AG10803 (cell line): ENCODE measurements at places on chromosomes 5 and 9.

DNA sequence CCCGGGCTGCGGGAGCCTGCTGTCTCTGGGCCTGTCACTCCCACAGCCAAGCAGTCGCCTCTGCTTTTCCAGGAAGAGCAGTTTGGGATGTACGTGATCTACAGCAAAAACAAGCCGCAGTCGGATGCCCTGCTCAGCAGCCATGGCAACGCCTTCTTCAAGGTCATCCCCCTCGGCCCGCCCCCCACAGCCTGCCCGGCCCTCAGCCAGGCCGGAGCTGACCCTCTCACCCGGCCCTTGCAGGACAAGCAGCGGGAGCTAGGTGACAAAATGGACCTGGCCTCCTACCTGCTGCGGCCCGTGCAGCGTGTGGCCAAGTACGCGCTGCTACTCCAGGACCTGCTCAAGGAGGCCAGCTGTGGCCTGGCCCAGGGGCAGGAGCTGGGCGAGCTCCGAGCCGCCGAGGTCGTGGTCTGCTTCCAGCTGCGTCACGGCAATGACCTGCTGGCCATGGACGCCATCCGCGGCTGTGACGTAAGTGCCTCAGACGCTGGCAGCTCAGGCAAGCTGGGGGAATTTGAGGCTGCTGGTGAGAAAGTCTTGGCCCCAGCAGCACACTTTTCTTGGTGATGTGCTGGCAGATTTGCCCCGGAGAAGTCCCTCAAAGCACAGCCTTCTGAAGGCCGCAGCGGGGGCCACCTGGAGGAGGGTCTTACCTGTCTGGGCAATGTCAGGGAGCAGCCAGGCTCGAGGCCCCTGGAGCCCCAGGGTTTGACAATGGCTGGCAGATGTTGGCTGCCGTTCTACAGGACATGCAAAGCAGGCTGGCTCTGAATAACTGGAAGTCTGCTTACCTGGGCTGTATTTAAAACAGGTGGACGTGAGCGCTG is 20.1 kb upstream of the LRRC14B start:
- DNase-seq, result no peak

GRCh38 chr9:35134920-35135319 is 19.3 kb upstream of the ATOSB start:
- DNase-seq, result no peak

DNA sequence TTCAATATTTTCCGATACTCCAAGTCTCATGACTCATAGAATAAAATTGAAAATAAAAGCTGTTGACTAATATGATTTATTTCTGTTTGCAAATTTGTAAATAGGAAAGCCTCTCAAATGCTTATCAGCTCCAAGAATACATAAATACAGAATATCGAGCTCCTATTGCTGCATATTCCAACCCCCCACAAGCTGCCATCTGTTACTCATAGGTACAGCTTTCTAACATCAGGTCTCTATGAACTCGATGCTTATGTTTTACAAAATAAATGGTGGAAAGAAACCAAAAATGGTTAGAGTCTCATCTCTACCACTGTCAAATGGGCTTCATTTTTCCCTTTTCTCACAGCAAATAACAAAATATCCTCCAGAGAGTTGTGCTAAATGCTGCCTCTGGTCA is 631.6 kb upstream of the CDH18 start:
- no peak for DNase-seq

- DNase-seq, result no peak
Observed at GRCh38 chr5:132177691-132178149, 49.9 kb downstream of the P4HA2 start.

GRCh38 chr5:72179816-72180440 is 72.7 kb downstream of the MAP1B start:
- peak; percentile 31 for DNase-seq

GRCh38 chr5:39933061-39933460 is 508.3 kb upstream of the DAB2 start:
- no peak for DNase-seq

GRCh38 chr9:130172161-130172857 is at the start of gene NCS1:
TSS of gene NCS1 (plus strand) at chr9:130172404. CDS start at chr9:130172664, 260 bp downstream.
- peak; percentile 65 for DNase-seq

GRCh38 chr9:18331808-18332209 is 142.1 kb upstream of the ADAMTSL1 start:
- DNase-seq, result no peak

DNA sequence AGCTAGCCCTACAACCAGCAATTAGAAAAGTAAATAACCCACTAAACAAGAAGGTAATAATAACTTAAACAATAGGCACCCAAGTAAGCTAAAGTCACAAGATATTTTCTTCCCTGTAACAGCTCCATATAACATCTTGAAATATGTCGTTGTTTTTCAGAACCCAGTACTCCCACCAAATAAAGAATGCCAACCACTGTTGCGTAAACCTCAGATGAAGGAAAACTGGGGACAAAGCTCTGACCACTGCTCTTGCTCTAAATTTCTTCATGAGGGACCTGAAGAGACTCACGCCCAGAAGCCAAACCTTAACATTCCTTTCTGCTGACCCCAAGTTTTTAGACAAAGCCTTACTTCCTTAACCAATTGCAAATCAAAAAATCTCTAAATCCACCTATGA is 267.7 kb upstream of the GAS1 start:
- no peak for DNase-seq

DNA sequence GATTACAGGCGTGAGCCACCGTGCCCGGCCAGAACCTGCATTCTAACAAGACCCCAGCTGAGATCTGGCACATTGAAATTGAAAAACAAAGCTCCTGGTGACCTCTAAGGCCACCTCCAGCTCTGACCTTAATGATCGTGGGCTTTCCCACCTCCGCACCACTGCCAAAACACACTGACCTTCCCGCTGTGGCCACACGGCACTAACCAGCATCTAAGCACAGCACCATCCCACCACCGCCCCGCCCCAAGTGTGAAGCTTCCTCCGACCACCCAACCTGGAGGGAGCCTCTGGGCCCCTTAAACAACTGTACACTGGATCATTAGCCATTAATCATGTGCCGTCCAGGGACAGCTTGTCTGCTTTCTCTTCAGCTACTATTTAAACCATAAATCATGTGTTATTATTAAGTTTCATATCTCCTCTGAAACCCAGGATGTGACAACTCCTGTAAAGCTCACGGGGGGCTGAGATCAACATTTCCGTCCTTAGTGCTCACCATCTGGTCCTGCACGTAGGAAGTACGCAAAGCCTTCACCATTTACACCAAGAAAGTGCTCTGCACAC is 80.6 kb downstream of the COL23A1 start:
- DNase-seq, result no peak

- DNase-seq, result no peak
Observed at GRCh38 chr5:109155625-109156024, 254.1 kb downstream of the PJA2 start.

DNA sequence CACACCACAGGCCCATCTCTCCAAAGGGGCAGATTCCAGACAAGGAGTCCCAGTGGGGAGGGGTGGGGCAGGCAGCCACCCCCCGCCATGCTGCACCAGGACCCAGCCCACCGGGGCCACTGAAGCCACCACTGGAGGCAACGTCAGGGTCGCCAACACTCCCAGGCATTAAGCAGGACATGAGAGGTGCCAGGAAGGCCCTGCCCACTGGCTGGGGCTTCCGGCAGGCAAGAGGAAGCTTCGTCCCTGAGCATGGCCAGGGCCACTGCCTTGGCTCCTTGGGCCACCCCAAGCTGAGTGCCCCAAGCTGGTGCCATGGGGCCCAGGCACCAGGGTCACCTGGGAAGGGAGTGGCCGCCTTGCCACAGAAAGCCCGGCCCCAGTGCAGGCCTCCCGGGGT is 17.5 kb downstream of the KCNT1 start:
- DNase-seq, result no peak

GRCh38 chr5:37664551-37664950 is 175.3 kb downstream of the GDNF start:
- DNase-seq, result no peak

DNA sequence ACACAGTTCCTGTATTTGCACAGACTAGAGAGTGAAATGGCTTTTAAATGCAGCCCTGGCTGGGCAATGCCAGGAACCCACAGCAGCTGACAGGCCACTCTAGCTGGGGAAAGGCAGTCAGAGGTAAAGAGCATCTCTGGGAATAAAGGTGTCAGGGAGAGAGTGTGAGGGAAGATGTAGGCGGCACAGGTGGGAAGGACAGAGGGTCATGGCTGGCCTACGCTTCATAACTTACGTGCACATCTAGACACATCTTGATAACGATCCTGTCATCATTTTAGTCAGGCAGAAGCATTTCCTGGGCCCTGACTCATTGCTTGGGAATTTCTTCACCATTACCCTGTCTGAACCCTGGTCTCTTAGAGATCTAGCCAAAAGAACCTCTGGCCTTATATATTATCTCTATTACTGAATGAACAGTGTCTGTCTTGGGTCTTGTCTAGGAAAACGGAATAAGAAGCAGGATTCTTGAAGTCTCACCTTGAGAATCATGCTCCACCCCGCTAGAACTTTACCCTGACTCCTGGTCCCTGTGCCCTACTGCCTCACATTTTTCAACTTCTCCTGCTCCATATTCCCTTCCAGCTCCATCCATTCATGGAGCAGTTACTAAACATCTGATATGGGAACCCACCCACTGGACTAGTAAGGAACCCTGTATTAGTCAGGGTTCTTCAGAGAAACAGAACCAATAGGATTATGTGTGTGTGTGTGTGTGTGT is 106.4 kb upstream of the ELL2 start:
- peak; percentile 90 for DNase-seq

DNA sequence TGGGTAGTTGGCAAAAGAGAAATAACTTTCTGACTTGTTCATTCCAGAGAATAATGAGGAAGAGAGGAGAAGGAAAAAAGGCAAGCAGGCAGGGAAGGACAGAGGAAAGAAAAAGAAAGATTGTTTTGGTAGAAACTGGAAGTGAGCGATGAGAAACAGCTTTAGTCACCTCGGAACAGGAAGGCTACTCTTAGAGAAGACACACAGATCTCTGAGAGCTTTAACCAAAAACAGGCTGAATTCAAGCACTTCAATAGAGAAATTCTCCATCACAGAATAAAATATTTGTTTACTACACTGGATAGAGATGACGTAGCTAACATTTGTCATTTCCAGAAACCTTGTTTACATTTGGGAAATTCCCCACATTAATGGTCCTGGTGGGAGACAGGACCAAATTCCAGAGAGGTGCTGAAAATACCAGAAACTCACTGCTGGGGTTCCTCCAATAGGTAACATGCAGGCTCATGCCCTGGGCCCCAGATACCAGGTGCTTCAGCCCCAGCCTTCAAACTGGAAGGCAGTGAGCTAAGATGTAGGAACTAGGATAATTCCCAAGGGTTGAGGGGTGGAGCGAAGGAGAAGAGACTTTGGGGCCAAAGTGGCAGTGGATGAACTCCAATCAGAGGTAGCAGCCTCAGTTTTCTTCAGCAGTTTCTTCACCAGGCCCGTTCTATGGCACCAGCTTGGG is 227.7 kb upstream of the GRAMD2B start:
- no peak for DNase-seq

DNA sequence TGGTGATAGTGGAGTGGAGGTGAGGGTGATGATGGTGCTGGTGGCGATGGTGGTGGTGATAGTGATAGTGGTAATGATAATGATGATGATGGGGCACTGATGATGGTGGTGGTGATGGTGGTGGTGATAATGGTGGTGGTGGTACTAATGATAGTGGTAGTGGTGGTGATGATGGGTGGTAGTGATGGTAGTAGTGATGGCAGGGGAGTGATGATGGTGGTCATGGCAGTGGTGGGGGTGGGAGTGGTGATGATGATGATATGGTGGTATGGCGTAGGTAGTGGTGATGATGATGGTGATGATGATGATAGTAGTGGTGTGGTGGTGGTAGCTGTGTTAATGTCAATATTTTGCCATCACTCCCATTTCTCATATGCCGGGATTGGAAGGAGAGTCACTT is 44.5 kb upstream of the ORM1 start:
- no peak for DNase-seq

GRCh38 chr5:179288101-179288808 is 57.0 kb downstream of the ADAMTS2 start:
- no peak for DNase-seq

GRCh38 chr9:109542922-109543321 is 44.8 kb upstream of the PTPN3 start:
- peak; percentile 16 for DNase-seq

DNA sequence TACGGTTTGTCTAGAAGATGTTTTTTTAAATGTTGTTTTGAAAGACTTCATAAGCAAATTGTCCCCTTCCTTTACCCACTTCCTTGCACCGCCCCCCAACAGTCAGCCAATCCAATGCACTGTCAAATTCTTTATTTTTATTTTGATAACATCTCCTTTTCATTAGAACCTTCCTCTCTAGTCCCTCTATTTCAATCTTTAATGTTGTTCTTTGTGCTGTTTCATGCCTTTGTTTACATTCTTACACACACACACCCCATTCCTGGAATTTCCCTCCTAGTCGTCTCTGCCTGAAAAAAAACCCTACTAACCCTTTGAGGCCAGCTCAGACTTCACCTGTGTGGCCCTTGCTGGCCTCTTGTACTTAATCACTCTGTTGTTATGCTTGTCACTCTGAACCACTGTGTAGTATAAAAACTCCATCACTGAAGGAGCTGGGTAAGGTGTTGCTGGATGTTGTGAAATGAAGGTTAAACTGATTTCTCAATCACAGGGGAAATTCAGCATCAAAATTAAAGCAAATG is 133.4 kb downstream of the UGCG start:
- peak; percentile 72 for DNase-seq

DNA sequence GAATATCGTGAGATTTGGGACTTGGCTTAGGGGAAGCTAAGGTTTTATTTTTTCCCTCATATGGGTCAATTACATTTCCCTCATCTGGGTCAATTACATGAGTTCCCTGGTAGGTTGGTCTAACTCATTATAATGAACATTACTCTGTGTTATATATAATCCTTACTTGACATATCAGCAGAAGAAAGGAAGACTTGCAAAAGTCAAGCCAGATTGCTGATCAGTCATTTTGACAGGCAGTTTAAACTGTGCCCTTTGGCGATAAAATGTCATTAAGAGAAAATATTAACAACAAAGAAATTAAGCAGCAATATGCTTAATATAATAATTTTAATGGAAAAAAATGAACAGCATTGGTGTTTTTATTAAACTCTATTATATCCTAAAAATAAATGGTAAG is 23.1 kb upstream of the TRPM3 start:
- no peak for DNase-seq

DNA sequence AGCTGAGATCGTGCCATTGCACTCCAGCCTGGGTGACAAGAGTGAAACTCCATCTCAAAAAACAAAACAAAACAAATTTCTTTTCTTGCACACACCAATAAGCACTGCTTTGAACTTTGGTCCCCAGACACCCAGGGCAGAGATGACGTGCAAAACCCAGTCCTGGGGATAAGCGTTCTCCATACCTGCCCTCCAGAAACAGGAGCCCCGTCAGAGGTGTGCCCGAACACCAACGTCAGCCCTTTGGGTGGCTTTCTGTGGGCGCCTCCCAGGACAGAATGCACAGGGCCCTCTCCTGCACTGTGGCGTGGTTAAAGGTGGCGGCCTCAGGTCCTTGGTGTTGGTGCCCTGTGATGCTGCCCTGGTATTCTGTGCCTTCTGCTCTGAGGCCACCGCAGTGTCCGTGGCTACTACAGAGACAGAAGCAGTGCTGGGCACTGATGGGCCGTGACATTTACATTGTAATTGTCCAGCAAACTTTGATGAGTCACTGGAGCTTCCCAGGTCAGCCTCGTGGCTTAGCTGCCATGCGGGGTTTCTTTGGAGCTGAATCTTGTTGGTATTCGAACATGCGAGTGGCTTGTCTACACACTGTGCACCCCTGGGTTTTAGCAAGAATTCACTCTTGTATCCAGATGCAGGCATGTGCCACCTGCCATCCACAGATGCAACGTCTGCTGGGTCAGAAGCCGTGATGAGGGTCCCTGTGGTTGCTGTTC is 9.8 kb downstream of the PPP1R26 start:
- no peak for DNase-seq

- no peak for DNase-seq
Observed at GRCh38 chr9:118618084-118618483, 751.2 kb downstream of the BRINP1 start.
